Esophagus muscularis mucosa (tissue), 4 donors: ENCODE measurements at places on chromosomes 1 and 21.

DNA sequence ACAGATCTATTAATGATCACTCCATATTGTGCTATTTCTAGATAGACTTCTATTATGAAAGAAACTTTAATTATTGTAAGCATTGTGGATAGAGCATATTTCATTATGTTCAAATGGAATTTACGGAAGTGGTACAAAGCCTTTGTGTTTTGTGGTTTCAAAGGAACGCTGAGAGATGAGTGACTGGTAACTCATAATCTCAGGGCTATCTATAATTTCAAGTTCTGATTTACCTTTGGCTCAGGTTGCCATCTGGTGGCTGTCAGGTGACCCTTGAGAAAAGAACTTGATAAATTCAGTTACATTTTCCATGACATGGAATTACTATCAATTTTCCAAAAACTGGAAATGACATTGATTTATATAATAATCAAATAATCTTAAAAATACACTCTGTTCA is 12.2 kb downstream of the NTNG1 start:
- DNase-seq: no peak

- DNase-seq: no peak
These were observed 7.0 kb upstream of the SLC26A9 start for GRCh38 chr1:205950280-205950679.

DNA sequence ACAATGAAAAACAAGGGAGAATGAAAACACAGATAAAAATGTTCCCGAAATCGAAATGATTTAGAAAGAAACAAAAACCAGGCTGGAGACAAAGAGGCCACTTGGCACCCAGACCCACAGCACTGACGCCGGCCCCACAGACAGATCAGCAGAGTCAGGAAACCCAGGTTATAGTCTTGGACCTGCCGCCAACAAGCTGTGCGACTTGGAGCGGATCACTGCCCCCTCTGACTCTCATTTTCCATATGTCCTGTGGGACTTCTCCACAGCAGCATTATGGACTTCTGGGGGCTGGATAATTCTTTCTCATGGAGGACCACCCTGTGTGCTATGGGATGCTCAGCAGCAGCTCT is 72.4 kb downstream of the MATN1 start:
- DNase-seq: no peak

- DNase-seq: no peak
These were observed 38.0 kb upstream of the RASAL2 start for GRCh38 chr1:178055779-178056471.

DNA sequence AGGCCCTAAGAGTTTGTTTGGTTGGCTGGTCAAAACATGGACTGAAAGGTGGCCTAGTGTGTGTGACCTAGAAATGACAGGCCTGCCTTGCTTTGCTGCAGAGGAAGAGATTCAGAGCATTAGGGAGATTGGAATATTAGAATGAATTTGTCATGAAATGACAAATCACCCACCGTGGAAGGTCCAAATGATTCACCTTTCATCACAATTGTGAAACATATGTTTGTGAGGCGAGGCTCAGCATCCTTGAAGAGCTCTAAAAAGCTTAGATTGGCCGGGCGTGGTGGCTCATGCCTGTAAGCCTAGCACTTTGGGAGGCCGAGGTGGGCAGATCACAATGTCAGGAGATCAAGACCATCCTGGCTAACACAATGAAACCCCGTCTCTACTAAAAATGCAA is 5.5 kb downstream of the LCE1B start:
- no peak for DNase-seq

DNA sequence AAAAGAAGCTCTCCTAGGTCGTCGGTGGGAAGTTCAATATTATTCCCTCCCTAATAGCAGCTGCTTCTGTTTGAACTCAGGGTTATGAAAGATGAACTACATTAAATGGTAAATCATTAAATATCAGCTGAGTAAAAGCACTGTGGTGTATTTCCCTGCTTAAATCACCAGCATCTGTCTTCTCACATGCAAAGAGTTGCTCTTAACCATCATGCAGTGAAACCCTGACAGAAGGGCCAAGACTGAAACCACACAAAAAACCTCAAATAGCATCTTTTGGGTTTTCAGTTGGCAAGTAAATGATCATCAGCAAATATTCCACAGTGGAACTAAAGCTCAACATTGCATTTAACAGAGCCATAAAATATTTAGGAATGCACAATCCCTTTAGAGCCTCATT is 380.0 kb upstream of the ADGRL2 start:
- no peak for DNase-seq

GRCh38 chr1:172378109-172378760 is 42.2 kb upstream of the C1orf105 start:
- no peak for DNase-seq

GRCh38 chr21:38322311-38322950 is 65.6 kb downstream of the KCNJ15 start:
- peak; percentile 55 for DNase-seq

DNA sequence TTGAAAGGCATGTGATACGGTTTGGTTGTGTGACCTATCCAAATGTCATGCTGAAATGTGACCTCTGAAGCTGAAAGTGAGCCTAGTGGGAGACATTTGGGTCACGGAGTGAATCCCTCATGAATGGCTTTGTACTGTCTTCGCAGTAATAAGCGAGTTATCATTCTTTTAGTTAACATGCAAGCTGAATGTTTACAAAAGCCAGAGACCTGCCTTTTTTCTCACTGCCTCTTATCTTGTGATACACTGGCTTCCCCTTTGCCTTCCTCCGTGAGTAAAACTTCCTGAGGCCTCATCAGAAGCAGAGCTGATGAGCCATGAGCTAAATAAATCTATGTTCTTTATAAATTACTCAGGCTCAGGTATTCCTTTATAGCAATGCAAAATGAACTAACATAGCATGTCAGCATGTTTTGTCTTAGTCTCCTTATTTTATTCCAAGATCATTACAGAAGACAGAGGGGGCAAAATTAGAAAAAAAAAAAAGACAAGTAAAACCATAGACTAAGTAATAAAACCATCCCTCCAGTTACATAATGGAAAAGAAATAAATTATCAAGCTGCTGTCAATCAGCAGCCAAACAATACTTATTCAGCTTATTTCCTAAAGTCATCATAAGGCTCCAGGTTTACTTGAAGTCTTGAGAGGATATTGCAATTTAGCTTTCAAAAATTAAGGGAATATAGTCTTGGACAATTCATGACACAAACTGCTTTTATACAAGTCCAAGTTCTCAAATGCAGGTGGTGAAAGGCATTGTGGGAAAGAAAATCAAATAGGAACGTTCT is 12.1 kb downstream of the RGS18 start:
- DNase-seq: no peak

GRCh38 chr1:194293851-194294405 is 1107.5 kb upstream of the B3GALT2 start:
- no peak for DNase-seq

DNA sequence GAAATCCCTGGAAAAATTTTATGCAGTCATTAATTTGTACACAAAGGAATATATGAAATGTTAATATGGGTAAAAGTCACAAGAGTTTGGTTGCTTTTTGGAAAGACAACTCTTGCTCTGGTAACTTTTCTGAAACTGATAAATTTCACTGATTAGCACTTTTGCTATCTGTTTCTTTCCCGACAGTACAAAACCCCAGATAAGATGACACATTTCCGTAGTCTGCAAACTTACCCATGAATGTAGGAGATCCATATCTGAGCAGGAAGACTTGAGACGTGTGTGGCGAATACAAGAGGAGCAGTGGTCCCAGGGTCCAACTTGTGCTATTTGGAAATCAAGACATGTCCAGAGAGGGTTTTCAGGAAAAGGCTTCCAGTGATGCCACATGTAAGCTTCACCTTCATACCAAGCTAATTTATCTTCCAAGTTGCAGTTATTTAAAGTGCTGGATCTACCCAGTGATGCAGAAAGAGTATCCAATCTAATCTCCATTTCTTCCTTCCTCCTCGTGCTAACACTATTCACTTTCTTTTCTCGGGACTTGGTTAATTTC is 35.9 kb upstream of the SAMSN1 start:
- no peak for DNase-seq

- DNase-seq: no peak
These were observed 2.6 kb downstream of the TUFT1 start for GRCh38 chr1:151542710-151543129.

DNA sequence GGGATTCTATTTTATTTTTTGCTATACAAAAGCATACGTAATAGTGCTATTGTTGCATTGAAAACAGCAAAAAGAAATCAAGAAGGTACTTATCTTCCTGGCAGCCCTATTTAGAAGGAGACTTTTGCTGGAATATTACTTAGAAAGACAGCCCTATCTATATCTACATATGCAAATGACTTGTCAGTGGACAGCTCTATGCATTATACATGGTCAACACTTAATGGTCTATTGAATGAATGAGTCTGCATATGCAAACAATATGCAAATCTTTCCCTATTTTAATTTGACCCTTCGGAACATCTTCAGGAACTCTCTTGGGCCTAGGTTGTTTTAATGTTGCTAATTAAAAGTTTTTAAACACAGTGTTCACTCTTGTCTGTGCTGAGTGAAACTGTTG is 110.8 kb downstream of the PLXNA2 start:
- DNase-seq: no peak

DNA sequence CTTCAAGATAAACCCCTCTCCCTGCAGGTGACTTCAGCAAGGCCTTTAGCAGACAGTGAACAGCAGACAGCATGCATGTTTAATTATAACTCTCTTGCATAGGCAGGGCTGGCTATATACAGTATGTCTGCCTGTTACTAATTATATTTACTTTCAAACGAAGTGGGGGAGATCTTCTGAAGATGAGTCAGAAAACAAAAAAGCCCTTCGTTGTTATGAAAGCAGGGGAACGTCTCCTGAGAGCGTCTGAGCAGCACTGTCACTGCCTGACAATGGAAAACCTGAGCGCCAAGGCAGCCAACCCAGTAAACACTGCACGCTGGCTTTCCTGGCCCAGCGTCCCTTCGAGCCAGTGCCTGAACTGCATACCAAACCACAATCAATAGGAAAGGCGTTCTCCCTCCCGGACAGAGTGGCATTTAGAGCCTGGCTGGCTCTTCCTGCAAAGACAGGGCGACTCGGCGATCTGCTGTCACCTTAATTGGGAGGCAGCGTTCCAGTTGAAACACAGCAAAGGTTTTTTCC is 54.1 kb downstream of the TOMM20 start:
- no peak for DNase-seq

DNA sequence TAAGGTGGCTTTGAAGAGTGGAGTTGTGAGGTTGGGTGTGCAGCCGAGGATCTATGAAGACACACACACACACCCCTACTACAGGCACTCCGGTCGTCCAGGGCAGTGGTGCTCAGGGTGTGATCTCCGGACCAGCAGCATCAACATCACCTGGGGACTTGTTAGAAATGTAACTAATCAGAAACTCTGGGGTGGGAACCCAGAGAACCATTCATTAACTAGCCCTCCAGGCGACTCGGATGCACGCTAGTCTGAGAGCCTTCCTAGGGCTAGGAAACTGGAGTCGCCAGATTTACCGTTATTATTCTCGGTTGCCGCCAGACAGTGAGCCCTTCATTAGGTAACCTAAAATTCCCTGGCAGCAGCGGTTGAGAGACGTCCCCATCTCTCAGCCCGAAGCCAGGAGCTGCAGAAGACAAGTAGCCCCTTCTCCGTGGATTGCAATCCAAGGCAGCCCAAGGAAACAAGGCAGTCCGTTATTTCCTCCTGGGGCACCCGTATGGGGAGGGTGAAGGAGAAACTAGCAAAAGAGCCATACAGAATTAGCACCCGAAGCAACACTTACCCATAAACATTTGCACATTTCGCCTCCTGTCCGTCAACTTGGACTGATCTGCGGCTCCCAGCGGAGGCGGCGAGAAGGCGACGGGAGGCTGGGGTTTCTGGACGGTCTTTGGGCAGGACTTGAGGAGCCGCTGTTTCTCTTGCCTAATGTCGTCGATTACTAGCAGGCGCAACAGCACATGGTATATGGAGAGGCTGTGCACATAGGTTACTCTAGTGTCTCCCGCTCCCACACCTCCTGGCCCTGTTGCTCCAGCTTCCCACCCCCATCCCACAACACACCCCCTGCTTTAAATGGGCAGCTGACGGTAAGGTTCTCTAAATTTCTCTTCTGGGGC is 2.9 kb upstream of the CCN1 start:
- DNase-seq: peak; percentile 92

GRCh38 chr1:63448731-63449246 is 74.2 kb downstream of the ITGB3BP start:
- DNase-seq: no peak

DNA sequence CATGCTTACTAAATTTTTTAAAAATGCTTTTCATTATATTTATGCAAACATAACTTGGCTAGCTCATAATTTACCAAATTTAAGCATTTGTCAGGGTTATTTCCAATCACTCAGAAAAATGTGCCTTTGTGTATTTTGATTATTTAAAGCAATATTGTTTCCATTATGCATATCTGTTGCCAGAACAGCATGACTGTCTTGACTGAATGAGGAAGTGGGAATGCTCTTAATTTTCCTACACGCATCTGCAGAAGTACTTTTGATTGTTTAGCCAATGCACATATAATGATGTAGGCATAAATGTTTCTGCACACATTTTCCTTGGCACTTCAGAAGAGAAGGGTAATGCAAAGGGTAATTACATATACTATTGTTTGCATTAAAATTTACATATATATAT is 92.5 kb upstream of the ADGRL2 start:
- no peak for DNase-seq

DNA sequence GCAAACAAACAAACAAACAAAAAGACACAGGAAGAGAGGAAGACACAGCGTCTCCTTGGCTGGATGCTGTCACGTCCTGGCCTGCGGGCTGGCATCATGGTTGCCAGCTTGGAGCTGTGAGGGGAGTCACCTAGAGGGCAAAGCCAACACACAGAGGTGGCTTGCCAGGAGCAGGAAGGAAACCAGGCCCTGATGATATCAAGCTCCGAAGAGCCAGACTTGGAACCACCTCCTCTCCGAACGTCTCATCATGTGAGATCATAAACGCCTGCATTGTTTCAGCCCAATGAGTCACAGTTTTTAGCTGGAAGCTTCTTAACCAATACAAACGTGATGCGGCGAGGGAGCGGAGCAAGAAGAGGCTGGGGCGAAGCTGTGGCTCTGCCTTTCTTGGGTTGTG is 8.7 kb downstream of the PLA2G2D start:
- no peak for DNase-seq

GRCh38 chr1:117879284-117879683 is 50.1 kb downstream of the GDAP2 start:
- DNase-seq: no peak

- DNase-seq: no peak
These were observed 10.6 kb downstream of the RGSL1 start for GRCh38 chr1:182460550-182460951.

GRCh38 chr1:2561446-2561845 is 5.3 kb downstream of the TNFRSF14 start:
- no peak for DNase-seq

- DNase-seq: no peak
These were observed 46.9 kb upstream of the LIN9 start for GRCh38 chr1:226355669-226356551.

- no peak for DNase-seq
These were observed 17.1 kb upstream of the EDN2 start for GRCh38 chr1:41501581-41501980.
